ENCODE measurements at places on chromosomes 3 and 15.

DNA sequence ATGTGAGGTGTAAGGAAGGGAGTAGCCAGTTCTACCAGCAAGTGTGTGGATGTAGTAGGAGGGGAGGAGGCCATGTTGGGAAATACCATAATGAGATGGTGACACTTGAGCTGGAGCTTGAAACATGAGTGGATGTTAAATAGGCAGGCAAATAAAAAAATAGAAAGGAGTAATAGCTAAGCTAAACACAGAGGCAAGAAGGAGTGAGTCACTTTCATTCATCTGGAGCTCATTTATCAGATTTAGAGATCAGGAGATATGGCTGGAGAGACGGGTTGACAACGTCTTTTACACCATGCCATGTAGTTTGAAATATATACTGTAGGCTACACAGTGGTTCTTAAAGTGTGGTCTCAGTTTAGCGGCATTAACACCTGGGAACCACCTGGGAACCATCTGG lies 390.5 kb downstream of the DIPK2A start:
- DNase-seq = no peak

DNA sequence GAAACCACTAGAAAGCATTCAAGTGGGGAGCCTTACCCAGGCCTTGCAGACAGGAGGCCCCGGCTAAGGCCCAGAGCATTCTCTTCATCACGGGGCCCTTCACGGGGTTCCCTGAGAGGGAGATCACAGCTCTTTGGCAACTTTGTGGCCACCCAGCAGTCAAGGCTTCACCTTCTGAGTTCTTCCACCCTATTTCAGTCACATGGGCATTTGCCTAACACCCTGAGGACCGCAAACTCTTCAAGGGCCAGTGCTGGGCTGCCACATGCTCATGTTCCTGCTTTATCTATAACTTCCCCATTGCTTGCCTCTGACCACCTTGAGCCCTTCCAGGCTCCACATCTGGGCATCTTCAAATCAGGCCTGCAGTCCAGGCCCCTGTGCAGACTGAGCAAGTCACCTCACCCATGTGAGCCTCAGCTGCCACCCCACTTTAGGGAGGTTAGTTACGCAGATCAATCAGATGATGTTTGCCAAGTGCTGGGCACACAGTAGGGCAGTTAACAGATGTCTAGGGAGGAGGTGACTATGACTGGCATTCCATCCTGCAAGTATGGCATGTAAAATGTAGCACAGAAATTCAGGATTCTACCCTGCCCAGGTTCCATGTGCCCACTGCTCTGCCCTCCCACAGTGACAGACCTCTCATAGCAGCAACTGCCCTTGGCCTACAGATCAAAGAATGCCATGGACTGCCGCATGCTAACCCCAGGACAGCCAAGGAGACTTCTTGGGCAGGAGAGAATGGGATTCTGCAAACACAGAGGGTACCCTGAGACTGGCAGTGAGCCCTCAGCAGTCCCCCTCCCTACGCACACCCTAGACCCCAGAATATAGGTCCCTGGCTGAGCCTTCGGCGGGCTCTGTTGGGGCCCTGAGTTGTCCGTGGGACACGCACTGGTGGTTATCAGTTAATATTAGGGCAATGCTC lies 37.6 kb upstream of the ZNF710 start:
- no peak for DNase-seq

DNA sequence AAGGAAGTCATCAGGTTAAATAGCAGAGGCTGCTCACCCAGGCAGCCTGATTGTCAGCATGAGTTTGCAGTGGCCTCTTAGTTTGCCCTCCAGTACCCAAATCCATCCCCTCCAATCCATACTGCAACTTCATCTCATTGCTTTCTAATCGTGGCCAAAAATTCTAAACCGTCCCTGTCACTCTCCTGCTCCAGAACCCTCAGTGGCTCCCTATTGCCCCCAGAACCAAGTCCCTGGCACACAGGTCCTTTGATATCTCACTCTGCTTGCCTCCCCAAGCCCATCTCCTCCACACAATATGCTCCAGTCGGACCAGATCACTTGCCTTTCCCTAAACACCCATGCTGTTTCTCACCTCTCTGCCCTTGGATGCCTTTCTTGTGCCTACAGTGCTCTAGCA lies 49.7 kb downstream of the ST8SIA2 start:
- no peak for DNase-seq

DNA sequence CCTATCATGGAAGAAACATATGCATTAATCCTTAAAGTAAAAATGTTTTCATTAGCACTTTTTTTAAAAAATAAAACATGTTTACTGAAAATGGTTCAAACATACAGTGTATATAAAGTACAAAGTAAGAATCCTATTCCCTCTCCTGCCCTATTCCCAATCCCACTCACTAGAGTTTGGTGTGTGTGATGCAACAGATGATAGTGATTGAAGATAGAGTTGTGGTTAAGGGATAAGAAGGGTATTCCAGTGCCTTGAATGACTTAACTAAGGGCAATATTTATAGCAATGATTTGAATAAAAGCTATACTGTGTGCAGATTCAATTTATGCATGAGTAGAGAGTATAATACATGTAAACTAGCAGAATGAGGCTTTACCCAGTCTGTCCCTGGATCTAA lies 18.1 kb downstream of the ZNF280D start:
- no peak for DNase-seq

- DNase-seq = no peak
Observed at GRCh38 chr15:38163658-38164057, 89.0 kb upstream of the SPRED1 start.

DNA sequence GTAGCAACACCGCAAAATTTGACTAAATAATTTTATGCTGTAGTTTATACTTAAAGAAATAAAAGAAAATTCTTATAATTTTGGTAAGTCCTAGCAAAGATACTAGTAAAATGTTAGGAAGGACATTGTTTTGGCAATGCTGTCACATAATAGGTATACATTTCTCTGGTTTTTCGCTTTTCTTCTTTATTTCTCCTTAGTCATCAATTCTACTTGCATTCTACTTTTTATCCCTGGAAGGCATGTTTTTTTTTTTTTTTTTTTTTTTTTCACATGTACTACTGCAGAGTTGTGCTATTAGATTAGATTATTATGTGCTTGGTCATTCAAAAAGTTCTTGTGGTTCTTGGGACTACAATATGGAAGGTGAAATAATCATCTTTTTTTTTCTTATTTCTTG lies 1421.2 kb downstream of the SI start:
- no peak for DNase-seq

GRCh38 chr3:51734572-51734907 lies 27.7 kb downstream of the GRM2 start:
- no peak for DNase-seq

DNA sequence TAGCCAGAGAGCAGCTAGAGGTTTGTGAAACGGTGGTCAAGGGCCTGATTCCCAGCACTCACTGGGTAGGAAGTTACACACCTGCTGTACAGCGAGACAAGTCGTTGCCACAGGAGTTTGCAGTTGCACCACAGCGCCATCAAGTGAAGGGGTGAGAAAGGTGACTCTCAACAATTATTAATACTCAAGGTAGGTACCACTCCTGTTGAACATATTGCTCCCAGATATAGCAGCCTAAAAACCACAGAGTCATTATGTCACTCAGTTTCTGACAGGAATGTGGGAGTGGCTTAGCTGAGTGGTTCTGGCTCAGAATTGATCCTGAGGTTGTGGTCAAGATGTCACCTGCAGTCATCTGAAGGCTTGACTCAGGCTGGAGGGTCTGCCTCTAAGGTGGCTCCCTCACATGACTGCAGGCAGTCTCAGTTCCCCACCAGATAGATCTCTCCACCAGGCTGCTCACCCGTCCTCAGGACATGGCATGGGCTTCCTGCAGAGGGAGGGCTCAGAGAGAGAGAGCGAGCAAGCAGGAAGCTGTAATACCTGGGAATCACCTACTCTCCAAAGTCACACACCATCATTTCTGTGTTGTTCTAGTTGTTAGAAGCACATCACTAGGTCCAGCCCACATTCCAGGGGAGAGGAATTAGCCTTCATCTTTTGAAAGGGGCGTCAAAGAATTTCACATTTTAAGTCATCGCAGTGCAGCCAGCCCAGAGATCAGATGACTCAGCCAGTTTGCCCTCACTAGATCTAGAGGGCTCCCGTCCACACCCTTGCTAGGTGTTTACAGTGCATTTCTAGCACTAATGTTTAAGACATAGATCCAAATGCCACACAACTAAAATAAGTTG lies 17.0 kb upstream of the ANO10 start:
- DNase-seq = peak; percentile 58

GRCh38 chr3:33211444-33211843 lies 7.2 kb downstream of the SUSD5 start:
- DNase-seq = peak; percentile 31

- no peak for DNase-seq
Observed at GRCh38 chr3:123750209-123750608, 133.9 kb downstream of the MYLK start.

DNA sequence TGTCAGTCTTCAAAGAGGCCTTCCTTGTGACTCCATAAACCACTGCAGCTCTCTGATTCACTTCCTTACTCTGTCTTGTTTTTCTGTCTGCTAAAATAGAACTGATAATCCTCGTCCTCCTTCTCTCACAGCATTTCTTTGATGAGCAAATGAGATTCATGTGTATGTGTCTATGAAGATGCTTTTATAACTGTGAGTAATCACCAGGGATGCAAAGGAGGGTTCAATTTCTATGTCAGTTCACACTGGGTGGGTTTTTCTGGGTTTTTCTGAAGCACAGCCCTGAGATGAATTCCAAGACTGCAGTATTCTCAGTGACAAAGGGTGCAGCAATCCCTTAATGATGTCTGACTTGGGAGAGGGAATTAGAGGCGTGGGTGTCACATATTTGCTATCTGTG lies 746.6 kb upstream of the CFAP20DC start:
- DNase-seq = no peak

DNA sequence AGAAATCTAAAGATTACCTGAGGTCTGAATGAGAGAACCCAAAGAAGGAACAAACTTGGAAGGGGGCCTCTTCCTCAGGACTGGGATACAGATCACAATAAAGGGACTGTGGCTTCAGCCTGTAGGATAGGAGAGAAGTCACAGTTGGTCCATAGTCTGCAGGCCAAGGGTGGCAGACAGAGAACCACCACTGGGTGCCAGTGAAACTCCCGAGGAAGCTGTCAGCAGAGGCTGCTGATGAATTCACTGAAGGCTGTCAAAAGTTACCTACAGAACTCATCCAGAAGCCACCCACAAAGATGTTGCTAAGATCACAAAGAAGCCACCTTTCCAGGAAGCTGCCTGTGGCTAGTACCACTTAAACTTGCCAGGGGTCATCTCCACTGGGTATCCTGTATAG lies 78.5 kb downstream of the TMCO5A start:
- DNase-seq = no peak

DNA sequence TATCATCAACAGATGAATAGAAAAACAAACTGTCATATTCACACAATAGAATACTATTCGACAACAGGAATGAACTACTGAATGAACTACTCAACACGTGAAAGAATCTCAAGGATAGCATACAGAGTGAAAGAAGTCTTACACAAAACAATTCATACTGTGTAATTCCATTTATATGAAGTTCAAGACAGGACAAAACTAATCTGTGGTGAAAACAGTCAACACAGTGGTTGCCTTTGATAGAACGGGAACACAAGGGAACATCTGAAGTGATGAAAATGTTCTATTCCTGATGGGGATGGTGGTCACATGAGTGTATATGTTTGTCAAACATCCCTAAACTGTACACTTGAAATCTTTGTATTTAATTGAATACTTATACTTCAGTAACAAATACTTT lies 2.6 kb upstream of the SUSD5 start:
- no peak for DNase-seq
